ENCODE measurements at places on chromosomes 1 and 21.

- no peak for DNase-seq
Measured at GRCh38 chr1:156931211-156931952, 10.9 kb downstream of the LRRC71 start.

DNA sequence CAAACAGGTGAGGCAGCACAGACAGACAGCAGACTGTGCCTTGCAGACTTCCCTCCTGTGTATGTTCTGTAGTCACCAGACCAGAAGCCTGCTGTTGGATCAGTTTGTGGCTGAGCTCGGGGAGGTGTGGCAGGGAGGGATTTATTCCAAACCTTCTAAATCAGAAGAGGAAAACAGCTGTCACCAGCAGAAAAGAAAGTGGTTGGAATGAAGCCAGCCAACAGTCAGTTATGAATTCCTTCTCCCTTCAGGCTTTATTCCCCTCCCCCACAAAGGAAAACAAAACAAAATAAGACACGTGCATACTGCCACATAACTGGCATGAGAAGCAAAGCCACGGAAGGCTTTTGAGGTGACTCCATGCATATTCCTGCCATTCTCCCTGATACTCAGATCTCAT, 19.0 kb upstream of the PIGV start:
- DNase-seq = no peak

- no peak for DNase-seq
Measured at GRCh38 chr1:174676856-174677255, 229.1 kb downstream of the GPR52 start.

GRCh38 chr1:19628879-19629278, 15.2 kb upstream of the NBL1 start:
- DNase-seq = no peak

GRCh38 chr1:150444232-150444631, 43.0 kb upstream of the TARS2 start:
- DNase-seq = no peak

GRCh38 chr1:244751271-244751895, 84.1 kb upstream of the COX20 start:
- DNase-seq = no peak

- no peak for DNase-seq
Measured at GRCh38 chr21:38041493-38041892, 125.2 kb upstream of the KCNJ6 start.

- no peak for DNase-seq
Measured at GRCh38 chr1:59089922-59090457, 206.9 kb upstream of the FGGY start.

DNA sequence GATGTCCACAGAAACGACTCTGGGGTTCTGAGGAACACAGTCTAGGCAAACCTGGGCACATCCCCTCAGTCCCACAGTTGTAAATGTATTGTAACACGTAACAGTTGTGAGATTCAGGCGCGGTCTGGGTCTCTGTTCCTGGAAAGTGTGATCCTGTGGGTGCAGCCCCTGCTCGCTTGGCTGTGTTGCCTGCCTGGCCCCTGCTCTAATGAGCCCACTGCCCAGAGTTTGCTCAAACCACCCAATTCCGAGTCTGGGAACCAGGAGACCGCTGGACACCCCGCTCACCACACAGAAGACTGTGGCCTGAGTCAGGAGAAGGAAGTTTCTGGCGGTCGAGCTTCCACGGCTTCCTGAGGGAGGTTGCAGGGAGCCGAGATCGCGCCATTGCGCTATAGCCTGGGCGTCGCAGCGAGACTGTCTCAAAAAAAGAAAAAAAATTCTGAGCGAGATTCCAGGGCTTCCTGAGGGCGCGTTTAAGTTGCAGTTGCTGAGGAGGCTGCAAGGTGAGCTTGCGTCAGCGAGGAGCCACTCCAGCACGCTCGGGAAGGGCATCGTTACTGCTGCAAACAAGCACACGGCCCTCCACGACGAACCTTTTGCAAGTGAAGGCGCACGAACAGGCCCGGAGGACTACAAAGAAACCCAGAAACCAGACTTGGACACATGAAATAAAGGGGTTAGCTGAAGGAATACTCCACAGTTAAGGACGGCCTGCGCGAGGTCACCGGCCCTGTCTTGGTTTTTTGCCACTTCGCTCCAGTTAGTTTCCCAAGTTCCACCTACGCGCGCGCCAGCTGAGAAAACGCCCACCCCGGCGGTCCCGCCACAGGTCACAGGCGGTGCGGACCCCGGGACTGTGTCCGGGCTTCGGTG, 1.1 kb downstream of the C21orf58 start:
- DNase-seq = no peak

DNA sequence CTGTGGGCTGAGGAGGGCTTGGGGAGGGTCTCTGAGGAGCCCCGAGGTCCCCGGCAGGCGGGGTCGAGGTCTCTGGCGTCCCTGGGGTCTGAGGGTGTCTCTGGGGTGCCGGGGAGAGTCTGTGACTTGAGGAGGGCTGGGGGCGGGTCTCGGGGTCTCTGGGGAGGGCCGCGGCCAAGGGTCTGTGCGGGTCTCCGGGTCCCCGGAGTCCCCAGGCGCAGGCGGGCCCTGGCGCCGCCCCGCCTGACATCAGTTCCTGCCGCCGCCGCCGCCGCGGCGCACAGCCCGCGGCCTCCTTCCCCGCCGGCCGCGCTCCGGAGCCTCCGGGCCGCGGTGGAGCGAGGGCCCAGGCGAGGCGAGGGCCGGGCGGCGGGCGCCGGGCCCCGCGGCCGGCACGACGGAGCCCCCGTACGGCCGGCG, at the start of gene PLEKHM2:
TSS of gene PLEKHM2 (plus strand) at position 279 of the 420 bp plus-strand sequence. CDS start 239 bp downstream, outside the sequence.
- no peak for DNase-seq

GRCh38 chr21:44297525-44298290, 2.1 kb upstream of the PFKL start:
- peak; percentile 42 for DNase-seq

DNA sequence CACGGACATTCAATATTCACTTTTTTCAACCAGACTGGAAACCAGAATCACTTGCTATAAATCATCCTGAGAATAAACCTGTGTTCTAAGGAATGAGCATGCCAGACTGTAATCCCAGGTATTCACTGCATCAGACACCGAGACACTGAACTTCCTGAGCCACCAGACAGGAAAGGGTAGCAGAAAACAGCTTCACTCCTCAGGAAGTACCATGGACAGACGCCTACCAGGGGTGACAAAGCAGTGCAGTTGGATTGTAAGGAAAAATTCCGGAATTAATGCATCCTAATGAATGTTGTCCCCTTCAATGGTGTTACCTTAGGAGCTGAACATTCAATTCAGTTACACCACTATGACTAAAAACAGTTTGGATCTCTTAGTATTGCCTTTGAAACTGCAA, 156.1 kb downstream of the PIGK start:
- DNase-seq = no peak

DNA sequence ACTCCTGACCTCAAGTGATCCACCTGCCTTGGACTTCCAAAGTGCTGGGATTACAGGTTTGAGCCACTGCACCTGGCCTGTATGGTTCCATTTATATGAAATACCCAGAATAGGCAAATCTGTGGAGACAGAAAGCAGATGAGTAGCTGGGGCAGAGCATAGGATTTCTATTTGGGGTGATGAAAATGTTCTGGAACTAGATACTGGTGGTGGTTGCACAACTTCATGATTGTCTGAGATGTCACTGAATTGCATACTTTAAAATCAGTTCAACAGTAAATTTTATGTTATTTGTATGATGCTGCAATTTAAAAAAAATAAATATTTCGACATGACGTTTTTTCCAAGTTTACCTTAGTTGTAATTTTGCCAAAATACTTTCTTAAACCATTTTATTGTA, 23.9 kb downstream of the ITSN1 start:
- no peak for DNase-seq
